ENCODE measurements at places on chromosomes 3 and 15.

DNA sequence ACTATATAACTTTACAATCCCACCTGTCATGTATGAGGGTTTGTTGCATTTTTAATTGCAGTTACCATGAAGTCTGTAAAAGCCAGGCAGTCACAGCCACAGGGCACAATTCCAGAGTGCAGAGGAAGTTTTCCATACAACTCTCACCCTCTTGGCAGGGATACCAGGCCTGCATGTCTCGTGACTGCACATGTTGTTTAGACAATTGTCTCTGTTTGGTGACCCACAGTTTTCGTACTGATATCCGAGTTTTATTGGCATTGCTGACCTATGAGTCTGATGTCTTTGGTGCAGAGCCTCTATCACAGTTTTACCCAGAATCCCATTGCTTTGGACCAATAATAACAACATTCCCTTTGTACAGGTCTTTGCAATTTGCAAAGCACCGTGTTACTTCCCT lies 24.9 kb upstream of the MYZAP start:
- DNase-seq, result no peak

GRCh38 chr3:190074817-190075216 lies 45.9 kb downstream of the P3H2 start:
- DNase-seq, result no peak

DNA sequence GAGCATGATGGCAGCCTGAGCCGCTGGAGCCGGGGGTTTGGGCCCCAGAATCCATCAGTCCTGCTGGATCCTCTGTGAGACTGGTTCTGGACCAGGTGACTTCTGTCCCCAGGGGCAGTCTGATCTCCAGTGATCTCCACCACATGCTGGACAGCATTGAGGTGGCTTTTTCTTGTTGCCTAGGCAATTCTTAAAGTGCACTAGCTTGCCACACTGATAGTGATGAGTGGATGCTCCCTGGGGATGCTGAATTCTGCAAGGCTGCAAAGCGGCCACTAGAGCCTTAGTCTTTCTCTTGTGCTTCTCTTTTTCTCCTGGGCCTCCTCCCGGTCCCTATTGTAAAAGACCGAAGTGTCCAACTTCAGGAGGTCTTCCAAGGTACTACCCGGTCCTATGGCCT lies 70.4 kb upstream of the ATP11B start:
- DNase-seq, result no peak

DNA sequence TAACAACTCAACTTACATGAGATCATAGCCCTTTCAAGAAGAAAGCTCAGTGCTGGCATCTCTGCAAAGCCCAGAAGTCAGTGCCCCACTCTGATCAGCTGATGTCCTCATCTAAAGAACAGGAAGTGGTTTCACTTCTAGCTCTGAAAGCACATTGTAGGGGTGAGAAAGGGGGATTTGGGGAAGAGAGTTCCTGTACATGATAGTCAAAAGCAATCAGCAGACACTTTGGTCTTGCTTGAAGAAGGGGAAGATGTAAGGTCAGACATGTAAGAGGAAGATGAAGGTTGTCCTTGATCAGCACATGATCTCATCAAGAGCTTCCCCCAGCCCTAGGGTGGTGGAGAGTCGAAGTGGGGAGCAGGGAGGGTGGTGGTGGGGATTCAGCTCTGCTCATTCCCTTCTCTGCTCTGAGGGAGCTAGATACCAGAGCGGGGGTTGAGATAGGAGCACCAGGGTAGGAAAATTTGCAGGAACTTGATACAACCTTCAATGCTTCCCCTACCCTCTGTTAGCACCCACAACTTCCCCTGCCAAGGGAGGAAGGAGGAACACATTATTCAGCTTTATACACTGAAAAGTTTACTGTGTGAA lies 76.4 kb upstream of the ETV5 start:
- no peak for DNase-seq

DNA sequence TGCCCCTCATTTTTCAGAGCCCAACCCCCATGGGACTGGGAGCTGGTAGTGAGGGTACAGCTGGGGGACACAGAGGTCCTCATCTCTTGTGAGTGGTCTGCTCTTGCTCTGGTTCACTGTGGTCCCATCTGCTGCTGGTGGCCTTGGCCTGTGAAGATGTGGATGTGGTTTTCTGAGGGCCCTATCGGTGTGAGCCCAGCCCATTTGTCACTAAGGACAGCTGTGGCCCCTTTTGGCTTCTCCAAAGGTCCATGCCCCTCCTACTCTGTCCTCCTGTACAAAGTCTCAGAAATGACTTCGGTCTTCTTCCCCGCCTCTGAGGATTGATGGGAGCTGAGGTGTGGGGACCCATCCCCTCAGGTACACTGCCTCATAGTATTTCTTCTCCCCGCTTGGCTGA lies 21.0 kb downstream of the LIPC start:
- DNase-seq, result no peak

DNA sequence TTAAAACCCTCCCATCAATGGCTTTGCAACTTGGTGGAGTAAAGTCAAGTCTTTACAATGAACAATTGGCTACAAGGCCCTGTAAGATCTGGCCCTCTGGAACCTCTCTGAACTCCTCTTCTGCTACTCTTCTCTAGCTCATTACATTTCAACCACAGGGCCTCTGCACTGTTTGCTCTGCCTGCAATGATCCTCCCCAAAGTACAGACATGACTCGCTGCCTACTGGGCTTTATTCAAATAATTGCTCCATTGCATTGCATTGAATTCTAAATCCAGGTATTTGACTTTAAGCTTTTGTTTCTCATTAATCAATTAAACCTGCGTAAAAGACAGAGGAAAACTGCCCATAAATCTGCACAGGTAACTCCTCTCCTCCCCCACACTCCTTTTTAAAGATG lies 96.7 kb downstream of the CD47 start:
- DNase-seq, result no peak

DNA sequence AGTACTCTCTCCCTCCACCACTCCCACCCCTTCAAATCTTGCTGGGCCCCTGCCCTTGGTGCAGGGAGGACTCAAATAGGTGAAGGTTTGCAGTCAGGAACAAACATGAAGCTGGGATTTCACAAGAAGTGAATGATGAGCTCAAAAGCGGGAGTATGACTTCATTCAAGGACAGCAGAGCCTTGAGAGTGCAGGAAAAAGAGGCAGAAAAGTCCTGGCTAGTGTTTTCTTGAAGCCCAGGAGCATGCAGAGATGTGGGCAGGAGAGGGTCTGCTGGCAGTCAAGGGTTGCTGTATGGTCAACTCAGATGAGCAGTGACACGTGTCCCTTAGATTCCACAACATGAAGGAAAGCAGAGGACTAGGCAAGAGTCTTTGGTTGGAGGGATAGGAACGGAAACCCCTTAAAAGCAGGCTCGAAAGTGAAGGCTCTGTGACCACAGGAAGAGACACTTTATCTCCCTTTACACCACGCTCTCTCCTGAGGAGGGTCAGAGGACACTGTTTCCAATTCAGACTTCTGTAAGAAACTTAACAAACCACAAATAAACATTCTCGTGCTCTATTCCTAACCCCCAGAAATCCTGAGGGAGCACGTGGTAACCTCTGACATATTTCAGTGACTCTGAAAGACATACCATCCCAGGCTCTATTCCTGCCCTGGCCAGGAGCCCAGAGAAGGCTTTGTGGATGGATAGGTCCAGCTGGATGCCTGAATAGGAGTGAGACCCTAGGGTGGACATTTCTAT lies 168.0 kb upstream of the NDN start:
- DNase-seq, result no peak

DNA sequence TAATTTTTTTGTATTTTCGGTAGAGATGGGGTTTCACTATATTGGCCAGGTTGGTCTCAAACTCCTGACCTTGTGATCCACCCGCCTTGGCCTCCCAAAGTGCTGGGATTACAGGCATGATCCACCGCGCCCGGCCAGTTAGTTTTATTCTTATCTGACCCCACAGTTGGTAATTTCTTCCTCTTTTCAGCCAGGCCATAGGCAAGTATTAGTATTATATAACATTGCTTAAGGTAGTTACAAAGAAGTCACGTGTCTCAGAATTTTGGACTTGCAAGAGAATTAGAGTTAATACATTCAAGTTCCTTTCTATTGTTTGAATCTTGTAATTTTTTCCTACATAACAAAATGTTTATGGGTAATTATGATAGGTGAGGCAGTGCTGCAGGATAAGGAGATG lies 334.8 kb downstream of the LPP start:
- no peak for DNase-seq

GRCh38 chr3:72614394-72615074 lies 233.7 kb downstream of the SHQ1 start:
- DNase-seq, result no peak

GRCh38 chr15:94041746-94042145 lies 189.6 kb upstream of the MCTP2 start:
- DNase-seq, result no peak

DNA sequence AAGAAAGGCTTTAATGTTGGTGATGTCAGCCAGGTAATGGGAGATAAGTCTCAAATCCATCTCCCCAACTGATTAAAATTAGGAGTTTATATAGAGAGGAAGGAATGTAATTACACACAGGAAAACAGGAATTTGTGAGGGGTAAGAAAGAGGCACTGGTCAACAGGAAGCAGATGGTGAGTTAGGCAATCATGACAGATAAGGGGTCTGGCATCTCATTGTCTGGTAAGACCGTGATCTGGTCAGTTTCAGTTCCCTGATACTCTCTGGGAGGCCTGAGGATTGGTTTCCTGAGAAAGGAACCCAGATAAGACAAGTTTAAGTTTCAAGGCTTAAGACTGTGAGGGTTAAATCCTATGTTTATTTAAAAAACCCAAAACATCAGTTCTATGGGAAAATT lies 414.7 kb upstream of the ARRDC4 start:
- DNase-seq, result no peak

- no peak for DNase-seq
Measured at GRCh38 chr3:187858711-187859110, 113.4 kb upstream of the BCL6 start.

GRCh38 chr3:97138914-97139541 lies 324.6 kb downstream of the EPHA6 start:
- DNase-seq, result no peak

- no peak for DNase-seq
Measured at GRCh38 chr15:95603802-95604201, 726.7 kb upstream of the NR2F2 start.

DNA sequence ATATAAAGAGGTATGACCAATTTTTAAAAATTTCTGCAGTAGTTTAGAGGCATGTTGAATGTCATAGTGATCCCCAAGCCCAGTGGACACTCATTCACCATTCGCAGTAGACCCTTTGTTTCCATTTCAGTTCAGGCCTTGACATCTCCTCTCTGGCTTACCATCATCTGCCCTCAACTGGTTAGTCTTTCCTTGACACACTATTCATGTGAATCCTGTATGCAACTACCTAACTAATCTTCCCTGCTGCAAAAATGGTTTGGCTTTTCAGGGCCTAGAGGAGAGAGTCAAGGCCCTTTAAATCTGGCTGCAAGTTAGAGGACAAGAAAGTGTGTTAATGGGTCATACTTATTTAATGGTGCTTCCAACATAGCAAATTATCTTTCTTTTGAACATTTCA lies 10.9 kb downstream of the APH1B start:
- no peak for DNase-seq

- DNase-seq, result no peak
Measured at GRCh38 chr3:40768046-40768445, 243.3 kb downstream of the ZNF621 start.

DNA sequence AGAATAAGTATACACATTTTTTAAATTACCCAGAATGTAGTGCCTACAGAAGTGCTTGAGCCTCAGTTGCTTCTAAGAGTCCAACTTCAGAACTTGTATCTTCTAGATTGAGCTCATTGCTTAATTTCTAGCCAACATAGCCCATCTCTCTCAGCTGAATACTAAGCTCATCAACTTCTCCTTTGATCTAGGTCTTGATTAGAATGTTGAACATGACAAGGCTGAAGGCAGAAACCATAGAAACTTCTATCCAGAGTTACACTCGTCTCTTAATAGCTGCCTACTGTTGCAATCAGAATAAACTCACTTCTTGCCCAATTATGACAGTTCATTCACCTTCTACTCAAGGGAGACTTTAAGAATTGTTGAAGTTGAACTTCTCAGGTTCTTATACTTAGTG lies 327.3 kb upstream of the THBS1 start:
- no peak for DNase-seq

GRCh38 chr3:52986938-52987337 lies 58.9 kb downstream of the SFMBT1 start:
- DNase-seq, result no peak

DNA sequence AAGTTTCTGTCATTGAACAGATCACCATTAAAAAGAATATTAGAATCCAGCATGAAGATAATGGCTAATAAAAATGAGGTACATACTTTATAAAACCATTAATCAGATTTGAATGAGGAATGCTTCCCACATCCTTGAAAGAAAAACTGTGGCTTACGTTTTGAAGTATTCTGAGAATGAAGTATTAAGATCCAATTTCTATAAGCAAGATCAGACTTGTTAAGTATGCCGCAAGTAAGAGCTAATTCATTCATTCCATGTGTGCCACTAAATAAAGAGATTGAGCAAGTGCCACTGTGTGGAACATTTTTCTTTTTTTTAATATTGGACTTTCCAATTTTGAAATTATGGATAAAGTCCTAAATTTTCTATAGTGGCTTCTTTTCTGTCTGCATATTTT lies 30.6 kb downstream of the NMD3 start:
- no peak for DNase-seq

- no peak for DNase-seq
Measured at GRCh38 chr3:194000100-194000499, 135.8 kb upstream of the HES1 start.

DNA sequence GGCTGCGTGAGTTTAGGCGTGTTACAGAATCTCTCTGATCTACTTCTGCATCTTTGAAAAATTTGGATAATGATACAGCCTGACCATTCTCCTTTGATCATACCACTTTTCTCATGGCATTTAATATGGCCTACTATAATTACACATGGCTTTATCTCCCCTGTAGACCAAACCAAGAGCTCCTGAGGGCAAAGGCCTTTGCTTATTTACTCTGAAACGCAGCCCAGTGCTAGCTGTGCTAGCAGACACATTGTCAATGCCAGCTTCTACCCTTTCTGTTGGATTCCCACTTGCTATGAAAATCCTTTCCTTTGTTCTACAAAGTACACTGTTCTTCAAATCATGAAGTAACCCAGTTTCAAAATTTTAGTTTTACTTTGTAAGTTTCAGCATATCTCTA lies 16.5 kb upstream of the VGLL4 start:
- no peak for DNase-seq

DNA sequence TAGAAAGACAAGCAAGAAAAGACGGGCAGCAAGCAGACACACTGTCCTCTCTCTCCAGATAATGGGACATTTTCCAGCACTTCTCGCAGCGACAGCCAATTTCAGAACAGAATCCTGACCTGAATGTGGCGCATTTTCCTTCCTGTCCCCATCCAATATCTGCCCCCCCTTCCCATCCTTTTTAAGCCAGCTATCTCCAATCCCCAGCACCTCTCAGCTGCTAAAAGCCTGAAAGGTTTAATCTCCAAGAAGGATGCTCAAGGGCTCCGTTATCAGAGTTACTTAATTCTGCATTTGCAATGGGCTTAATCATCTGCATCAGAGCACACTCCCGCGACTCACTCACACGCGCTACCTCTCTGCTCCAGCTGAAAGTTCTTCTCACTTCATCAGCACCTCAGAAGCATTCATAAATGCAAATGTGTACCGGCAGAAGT lies 50.5 kb downstream of the SRGAP3 start:
- DNase-seq, result no peak
